ENCODE measurements at places on chromosomes 16 and 17. TPM values are rescaled to one million over a fixed set of nuclear protein-coding genes. Genes with fewer than 3 reads are reported as not detected.

GRCh38 chr16:50467943-50468748 is 80.0 kb upstream of the NKD1 start:
- no peak for DNase-seq

DNA sequence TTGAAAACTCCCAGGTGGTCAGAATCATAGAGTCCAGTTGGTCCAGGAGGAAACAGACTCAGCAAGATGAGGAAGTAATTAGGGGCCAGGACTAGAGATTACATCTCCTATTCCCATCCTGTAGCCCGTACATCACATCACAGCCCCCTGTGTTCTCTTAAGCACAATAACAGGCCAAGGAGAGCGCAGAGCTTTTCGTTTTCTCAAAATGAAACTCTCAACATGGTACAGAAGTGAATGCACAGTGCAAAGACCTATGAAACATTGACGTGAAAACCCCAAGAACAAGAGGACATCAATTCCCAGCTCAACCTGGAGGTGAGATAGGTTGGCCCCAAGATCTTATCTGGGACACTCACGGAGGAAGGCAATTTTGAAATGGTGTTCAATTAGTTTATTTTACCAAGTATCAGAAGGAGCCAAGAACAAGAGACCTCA is 9.0 kb downstream of the PIK3R5 start:
- DNase-seq: no peak

The CCT6B gene
- total RNA-seq: 3.2 TPM

DNA sequence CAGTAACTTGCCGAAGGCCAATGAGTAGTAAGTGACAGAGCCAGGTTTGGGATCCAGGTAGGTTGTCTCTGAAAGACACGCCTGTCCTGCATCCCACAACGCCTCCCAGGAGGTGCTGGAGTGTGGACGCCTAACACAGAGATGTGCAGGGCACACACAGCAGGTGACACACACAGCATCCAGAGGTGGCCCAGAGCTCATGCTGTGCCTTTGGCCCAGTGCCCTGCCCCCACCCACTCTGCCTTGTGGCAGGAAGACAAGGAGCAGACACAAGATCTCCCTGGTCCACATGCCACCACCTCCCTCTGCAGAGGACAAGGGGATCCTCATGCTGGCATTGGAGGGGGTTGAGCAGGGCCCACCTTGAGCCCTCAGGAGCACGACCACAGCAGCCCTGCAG is 14.7 kb upstream of the STH start:
- DNase-seq: peak; percentile 54

The GLIS2 gene
- total RNA-seq: 5.8 TPM

All from spleen (tissue), 13 donors.